ENCODE measurements at places on chromosomes 16 and 17.

DNA sequence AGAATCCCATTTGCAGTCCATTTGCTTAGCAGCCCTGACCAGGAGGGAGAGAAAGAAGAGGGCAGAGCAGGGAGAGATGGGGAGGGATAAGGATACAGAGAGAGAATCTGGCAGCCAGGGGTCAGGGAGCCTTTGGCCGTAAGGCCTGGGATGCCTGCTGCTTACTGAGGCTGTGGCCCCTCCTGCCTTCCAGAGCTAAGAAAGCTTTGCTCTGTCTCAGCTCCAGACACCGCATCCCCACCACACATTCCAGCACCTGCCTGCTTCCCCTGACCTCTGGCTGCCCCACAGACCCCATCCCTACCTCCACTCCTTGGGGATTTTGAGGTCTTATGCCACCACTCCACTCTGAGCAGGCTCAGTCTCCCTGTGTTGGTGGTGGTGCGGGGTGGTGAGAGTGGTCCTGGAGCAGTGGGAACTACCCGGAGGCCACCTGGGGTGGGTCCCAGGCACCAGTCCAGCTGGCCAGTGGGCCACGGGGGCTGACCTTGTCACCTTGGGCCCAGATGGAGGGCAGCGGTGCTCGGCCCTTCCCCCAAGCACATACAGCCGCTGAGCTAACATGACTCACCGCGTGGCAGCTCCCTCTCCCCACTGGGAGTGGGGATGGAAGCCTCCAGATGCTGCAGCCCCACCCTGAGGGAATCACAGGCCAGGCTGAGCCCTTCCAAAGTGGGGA lies 58.3 kb downstream of the RAI1 start:
- ATAC-seq, result peak; percentile 77

- no peak for ATAC-seq
Observed at GRCh38 chr17:39194089-39194984, 3.1 kb downstream of the CACNB1 start.

- peak; percentile 31 for ATAC-seq
Observed at GRCh38 chr16:67445913-67446907, 15.3 kb downstream of the HSD11B2 start.

DNA sequence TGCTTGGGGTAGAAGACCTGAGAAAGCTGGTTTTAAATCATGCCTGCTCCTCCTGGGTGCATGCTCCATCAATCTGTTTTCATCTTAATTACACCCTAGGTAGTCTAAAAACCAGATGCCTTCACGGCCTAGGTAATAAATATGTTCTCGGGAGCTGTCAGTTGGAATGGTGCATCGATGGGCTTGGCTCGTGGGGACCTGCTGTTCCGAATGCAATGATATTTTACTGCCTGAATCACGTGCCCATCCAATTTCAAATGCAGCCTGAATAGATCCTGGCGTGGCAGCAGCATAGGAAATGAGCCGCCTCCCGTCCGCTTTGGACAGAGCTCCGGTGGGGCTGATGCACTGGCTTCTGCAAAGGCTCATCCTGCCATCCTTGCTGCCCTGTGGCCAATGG lies 18.8 kb upstream of the FAAP100 start:
- no peak for ATAC-seq

GRCh38 chr17:36731811-36732210 lies 130.4 kb downstream of the MRM1 start:
- ATAC-seq, result no peak

DNA sequence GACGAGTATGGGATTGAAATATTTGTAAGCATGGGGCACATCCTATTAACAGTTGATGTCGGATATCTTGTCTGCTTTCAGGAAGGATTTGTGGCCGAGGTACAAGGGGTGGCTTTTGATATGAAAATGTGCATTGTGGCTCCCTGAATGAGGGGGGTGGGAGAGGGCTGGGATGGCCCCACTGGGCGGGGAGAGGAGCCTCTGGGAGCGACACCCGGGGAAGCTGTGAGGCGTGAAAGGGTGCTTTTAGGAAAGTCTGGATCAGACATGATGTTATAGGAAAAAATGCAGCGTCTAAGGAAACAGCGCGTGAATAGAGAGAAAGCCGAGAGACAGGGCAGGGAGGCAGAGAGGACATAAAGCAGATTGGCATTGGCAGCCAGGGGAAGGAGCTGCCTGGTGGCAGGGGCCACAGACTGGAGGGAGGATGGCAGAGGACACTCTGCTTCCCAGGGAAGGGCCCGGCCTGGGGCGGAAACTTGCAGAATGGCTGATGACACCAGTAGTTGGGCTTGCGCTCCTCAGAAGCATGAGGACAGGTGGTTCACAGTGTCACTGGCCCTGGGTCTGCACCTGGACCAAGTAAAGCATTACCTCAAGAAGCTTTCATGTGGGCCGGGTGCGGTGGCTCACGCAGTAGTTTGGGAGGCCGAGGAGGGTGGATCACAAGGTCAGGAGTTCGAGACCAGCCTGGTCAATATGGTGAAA lies 95.7 kb downstream of the NTN1 start:
- ATAC-seq, result no peak

DNA sequence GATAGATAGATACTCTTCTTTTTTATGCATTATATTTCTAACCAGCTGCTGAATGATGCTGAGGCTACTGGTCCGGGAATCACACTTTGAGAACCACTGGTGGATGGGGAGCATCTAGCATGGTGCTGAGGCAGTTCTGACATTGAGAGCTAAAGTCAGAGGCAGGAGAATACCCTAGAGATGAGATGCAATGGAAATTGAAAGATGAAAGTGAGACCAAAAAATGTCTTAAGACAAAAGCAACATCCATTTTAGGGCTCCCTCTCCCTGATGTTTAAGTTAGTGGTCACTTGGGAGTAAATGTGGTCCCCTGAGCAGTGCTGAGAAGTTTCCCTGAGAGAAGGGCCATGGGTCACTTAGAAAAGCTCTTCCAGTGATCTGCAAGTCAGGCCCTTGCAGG lies 6.8 kb downstream of the PCTP start:
- no peak for ATAC-seq

DNA sequence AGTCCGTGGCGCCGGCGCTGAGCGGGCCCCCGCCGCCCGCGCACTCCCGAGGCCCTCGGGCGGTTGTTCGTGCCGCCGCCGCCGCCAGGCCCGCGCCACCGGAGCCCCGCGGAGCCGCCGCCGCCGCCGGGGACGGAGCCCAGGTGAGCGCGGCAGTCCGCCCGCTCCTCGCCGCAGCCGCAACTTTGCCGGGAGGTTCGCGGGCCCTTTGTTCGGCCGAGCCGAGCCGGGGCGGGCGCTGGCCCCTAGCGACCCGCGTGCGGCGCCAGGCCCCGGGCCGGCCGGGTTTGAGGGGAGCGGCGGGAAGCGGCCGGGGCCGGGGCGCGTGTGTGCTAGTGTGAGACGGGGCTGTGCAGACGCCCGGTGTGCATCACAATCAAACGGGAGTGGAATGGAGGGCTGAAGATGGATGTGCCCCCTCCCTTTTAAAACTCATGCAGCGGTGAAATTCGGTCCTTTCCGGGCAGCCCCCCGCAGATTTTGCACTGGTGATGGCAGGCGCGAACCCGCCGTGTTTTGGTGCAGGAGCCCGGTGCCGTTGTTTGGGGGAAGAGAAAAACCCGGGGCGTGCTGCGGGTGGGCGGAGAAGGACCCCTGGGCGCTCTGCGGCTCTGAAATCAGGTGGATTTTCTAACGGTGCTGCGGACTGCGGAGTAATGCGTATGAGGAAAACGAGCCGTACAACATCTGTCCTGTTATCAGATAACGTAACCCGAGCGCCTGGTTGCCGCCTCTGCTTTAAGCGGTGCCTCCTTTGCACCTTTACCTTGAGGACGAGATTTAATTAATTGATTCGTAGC lies 823 bp downstream of the TNRC6C start:
- no peak for ATAC-seq

GRCh38 chr16:58464047-58464915 lies 35.7 kb upstream of the NDRG4 start:
- ATAC-seq, result peak; percentile 72

DNA sequence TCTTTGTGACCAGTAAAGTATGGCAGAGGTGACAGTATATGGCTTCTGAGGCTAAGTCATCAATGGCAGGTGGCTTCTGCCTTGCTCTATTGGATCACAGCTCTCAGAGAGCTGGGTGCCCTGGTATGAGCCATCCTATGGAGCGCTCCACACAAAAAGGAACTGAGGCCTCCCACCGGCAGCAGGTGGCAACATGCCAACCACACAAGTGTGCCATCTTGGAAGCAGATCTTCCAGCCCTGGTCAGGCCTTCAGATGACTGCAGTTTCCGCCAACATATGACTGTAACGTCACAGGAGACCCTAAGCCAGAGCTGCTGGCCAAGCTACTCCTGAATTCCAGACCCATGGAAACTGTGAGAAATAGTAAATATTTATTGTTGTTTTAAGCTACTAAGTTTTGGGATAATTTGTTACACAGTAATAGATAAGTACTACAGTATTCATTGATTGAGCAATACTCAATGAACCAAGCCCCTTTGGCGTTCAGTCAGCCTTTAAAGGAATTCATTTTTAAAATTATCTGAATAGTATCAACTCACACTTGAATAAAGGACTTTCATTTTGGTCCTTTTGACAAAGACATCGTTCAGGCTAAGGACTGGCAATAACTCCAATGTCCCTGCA lies 69.4 kb upstream of the LHX1 start:
- ATAC-seq, result no peak

DNA sequence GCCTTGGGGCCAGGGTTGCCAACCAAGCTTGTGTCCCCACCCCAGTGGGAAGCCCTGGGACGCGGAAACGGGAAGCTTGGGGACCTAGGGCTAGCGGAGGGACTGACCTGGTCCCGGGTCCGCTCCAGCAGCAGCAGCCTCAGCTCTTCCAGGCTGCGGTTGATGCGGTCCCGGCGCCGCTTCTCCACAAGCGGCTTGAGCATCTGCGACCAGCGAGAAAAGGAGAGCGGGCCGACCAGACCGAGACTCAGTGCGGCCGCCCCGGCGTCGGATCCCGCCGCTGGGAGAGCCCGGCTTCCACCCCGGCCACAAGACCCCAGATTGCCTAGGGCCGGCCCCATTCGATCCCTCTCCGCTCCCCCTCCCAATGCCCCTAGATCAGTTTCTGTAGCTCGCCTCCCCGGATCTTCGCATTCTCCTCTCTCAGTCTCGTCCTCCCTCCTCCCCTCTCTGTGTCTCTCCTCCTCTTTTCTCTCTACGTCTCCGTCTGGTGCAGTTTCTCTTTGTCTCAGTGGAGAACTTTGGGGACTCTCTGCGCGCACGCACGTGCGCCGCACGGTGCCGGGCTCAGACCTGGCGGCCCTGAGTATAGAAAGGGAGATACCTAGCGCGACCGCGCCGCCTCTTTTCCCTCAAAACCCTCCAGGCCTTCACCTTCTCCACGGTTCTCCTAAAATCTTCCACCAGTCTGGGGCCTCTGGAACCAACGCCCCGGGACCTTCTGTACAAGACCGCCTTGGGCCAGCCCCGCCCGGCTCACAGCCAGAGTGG lies 797 bp downstream of the HES7 start:
- no peak for ATAC-seq

GRCh38 chr16:28991687-28992086 lies 6.8 kb downstream of the LAT start:
- no peak for ATAC-seq

- ATAC-seq, result peak; percentile 44
Observed at GRCh38 chr17:56834380-56835263, 671 bp downstream of the DGKE start.

DNA sequence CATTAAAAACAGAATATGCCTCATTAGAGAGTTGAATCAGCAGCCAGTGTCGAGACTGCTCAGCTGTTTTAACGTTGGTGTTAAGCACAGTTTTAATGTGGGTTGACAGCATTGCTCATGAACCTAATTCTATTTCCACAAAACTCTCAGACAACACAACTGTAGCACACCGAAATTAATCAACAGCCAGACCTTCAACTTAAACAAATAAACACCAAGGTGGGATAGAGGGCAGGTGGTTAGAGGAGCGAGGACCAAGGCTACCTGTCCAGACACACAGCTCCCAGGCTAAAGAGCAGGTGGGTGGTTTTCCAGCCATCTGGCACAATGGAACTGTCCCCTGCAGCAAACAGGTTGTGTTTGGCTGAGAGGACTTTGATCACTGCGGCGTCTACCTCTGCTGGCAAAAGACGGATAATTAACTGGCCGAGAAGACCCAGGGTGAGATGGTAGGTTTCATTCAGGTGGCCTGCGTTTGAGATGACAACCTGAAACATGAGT lies 69.6 kb upstream of the ATP2A3 start:
- no peak for ATAC-seq

- ATAC-seq, result no peak
Observed at GRCh38 chr16:11780991-11781680, 15.9 kb downstream of the ZC3H7A start.

GRCh38 chr16:12311309-12311708 lies 334.8 kb downstream of the SNX29 start:
- peak; percentile 78 for ATAC-seq

DNA sequence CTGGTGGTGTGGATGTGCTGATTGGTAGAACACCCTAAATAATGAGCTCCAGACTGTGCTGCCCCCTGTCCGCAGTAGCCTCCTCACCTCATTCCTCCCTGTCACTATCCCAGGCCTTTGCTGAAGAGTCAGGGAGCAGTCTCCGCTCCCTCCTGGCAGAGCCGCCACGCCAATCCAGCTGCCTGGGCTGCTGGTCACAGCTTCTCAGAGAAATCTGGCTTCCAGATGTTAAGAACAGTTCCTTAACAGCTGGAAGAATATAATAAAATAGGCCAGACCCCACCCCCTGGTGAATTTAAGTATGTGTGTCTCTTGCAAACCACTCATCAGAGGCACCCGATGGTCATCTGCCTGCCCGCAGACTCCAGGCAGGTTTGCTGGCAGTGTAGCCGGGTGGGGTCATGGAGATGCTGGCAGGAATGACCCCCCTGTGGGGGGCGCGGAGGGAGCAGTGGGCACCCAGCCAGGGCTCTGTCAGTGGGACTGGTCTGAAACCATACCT lies 161.0 kb downstream of the CCDC182 start:
- ATAC-seq, result peak; percentile 43

- no peak for ATAC-seq
Observed at GRCh38 chr16:79613009-79613408, 12.5 kb upstream of the MAF start.

DNA sequence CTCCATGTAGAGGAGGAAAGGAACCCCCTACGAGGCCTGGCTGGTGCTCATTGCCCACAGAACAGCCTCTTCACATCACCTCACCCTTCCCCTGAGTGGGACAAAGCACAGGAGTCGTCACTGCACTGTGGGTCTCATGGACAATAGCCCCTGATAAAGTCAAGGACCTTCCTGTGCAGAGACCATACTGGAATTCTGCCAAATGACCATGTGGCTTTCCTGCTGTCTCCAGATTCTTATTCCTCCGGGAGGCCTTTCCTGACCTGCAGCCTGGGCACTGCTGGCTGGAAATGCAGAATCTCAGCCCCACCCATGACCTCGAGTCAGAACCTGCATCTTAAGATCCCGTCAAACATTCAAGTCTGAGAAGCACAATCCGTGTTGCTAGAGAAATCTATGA lies 60.5 kb upstream of the ERN1 start:
- ATAC-seq, result no peak

GRCh38 chr17:78206298-78206697 lies 7.8 kb upstream of the BIRC5 start:
- 0 out of 3 replicates have a peak, but pooled peaks have one; percentile 36 for ATAC-seq
